Germinal center (tissue), 1 donor: ENCODE measurements at places on chromosomes 4 and X.

DNA sequence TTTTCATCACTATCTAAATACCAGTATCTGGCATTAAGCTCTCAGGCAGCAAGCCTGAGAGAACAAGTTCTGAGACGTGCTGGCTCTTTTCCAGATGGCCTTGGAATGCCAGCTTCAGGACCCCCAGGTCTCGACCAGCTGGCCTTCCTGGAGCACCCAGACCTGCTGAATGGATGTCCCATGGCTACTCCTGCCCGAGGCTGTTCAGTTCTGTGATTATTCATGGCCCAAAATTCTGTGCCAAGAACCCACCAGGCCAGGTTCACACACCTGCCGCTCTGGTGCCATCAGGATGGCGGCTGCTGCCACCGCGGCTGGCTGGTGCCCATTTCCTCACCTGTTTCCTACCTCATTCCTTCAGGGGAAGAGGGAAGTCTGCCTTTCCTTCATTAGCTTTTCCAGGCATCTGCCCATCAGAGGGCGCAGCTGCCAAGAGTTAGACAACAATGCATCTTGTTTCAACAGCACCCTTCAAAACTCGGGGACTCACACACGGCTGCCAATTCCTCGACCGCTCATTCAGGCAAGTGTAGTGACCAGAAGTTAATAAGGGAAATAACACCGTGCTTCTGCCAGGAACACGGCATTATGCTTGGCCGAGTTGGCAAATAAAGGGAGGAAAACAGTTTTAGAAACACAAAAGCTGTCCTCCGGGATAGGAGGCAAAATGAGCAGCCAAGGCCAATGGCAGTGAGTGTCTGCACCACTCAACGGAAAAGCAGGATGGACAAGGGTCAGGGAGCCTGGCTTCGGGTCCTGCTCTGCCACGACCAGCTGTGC lies 173.8 kb downstream of the NSUN7 start:
- DNase-seq, result no peak

- DNase-seq, result no peak
Observed at GRCh38 chr4:75973766-75974165, 17.0 kb downstream of the SDAD1 start.

GRCh38 chr4:152101556-152102435 lies 341.0 kb upstream of the GATB start:
- DNase-seq, result no peak

DNA sequence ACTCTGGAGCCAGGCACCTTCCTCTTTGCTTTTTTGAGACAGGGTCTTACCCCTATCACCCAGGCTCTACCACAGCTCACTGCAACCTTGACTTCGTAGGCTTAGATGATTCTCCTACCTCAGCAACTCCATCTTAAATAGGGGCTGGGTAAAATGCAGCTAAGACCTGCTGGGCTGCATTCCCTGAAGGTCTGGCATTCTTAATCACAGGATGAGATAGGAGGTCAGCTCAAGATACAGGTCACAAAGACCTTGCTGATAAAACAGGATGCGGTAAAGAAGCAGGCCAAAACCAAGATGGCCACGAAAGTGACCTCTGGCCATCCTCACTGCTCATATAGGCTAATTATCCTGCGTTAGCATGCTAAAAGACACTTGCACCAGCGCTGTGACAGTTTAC lies 770.8 kb upstream of the PRKX start:
- DNase-seq, result no peak

- DNase-seq, result no peak
Observed at GRCh38 chr4:119797238-119797894, 168.8 kb upstream of the PDE5A start.
